ENCODE measurements at places on chromosomes 5 and 9.

DNA sequence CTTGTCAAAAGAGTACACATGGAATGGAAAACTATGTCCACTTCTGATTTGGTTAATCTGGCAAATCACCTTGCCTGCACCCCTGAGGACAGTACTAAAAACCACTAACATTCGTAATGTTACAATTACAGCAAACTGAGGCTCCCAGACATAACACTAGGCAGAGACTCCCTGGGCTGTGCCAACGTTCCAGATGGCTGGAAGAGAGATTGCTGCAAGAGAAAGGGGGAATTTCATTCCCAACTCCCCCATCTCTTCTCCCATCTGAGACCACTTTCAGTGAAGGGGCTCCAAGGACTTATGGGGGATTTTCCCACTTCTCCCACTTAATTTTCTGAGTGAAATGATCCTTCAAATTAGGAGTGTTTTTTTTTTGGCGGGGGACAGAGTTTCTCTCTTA lies 11.3 kb downstream of the OR1J1 start:
- no peak for DNase-seq

GRCh38 chr9:78781681-78782080 lies 484.8 kb downstream of the PSAT1 start:
- DNase-seq: peak; percentile 26

DNA sequence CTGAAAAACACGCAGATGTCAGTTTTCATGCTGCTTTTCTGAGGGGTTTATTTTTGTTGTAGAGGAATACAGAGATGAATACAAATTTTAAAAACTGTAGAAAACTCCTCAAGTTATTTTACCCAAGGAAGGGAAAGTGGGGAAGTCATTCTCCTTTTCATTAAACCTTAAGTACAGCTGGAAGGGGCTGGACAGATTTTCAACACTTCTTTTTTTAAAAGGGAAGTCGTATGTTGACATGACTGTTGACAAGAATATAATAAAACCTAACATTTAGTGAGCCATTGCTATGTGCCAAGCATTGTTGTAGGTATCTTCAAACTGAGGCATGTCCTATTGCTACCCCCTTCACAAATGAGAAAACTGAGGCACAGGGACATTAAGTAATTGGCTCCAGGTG lies 235.7 kb upstream of the ELL2 start:
- no peak for DNase-seq

GRCh38 chr5:147510885-147511284 lies 1.0 kb upstream of the DPYSL3 start:
- no peak for DNase-seq

DNA sequence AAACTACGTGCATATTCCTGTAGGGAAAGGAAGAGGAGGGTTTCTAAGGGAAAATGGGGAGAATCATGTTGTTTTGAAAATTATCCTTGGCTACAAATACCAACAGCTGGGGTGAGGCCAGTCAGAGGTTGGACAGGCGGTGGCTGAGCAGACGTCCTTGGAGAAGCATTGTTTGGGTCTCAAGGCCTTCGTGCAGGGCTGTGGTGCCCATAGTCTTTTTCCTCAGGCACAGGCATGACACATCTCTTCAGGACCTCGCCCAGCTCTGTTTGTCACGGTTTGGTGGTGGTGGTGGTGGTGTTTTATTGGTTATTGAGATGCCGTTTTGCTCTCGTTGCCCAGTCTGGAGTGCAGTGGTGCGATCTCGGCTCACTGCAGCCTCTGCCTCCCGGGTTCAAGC lies 27.8 kb upstream of the EGFL7 start:
- DNase-seq: no peak

DNA sequence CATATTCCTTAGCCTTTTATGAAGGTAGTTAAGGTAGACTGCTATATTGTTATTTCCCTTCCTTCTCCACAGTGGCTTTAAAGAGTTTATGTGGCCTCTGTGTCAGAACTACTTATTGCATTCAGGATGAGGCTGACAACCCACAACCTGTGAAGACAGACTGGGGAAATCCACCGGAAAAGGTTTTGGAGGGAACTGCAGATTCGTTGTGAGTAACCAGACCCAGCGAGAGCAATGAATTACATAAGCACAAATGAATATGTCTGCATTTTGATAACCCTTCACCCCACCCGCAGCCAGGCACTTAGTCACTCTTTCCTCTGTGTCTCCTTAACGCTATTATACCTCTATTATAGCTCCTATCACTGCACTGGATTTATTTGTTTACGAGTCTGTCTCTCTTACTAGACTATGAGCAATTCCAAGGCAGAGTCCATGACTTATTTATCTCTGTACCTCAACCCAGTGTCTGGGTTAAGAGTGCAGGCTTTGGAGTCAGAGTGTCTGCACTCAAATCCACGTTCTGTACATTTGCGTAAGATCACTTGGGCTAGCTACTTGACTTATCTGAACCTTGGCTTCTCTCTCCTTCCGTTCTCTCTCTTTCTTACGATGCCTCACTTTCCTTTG lies 19.2 kb downstream of the KCTD16 start:
- DNase-seq: peak; percentile 81

- DNase-seq: peak; percentile 35
Measured at GRCh38 chr5:131505237-131505908, 129.7 kb downstream of the RAPGEF6 start.

DNA sequence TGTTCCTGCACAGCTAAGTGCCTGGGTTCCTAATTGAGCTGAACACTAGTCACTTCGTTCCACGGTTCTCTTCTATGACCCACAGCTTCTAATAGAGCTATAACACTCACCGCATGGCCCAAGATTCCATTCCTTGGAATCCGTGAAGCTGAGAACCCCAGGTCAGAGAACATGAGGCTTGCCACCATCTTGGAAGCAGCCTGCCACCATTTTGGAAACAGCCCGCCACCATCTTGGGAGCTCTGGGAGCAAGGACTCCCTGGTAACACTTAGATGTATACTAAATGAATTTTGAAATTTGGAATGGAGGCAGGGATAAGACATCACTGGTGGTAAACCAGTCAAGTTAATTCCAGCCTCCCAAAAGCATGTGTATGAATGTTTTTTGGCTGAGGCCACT lies 60.4 kb downstream of the KIAA0825 start:
- DNase-seq: no peak

GRCh38 chr9:136111190-136111589 lies 7.5 kb downstream of the TMEM250 start:
- DNase-seq: no peak

DNA sequence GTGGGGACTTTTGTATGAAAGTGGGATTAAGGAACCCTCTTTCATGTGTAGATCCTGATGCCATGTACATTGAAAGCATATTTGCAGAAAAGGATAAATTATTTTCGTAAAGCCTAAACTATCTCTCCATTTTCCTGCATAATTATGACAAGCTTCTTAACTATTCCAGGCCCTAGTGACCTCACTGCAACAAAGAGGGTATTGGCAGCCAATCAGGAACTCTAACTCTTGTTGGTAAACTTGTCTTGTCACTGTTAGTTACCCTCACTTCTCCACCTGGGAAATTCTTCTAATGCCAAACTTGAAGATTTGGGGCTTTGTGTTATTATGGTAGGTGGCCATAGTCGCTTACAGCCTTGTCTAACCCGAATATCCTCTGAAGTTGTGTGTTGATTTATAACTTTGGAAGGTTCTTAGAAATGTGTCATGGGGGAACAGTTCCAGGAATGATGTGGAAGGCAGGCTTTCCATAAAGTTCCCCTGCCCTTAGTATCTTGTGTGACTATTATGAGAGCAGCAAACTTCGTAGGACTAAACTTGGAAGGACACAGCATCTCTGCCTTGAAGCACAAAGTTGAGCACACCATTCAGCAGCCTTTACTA lies 52.5 kb downstream of the IQGAP2 start:
- no peak for DNase-seq

- no peak for DNase-seq
Measured at GRCh38 chr5:141477815-141478214, 2.0 kb downstream of the PCDHGC3 start.

GRCh38 chr5:130290219-130290618 lies 386.0 kb downstream of the CHSY3 start:
- no peak for DNase-seq

DNA sequence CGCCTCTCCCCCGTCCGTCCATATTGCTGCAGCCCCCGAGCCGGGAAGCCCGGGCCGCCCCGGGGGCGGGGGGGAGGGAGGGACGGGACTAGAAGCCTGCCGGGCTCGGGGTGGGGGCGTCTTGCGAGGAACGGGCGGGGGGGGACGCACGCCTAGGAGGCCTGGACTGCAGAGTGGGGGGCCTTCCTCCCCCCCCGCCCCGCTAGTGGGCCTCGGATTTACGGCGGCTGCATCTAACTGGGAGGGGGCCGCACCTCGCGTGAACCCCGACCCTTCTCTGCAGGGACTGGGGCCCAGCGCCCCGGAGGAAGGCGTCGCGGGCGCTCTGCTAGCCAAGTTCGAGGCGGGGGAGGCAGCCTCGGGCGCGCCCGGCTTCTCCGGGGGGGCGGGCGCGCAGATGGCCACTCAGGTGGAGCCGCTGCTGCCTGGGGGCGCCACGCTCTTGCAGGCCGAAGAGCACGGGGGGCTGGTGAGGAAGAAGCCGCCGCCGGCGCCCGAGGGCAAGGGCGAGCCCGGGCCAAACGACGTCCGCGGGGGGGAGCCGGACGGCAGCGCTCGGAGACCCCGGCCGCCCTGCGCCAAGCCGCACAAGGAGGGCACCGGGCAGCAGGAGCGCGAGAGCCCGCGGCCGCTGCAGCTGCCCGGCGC lies at the start of gene LARP1:
LARP1 (plus strand) TSS at position 17 of the 648 bp plus-strand sequence; CDS start at position 398, 381 bp downstream.
- peak; percentile 40 for DNase-seq

- DNase-seq: no peak
Measured at GRCh38 chr5:92769978-92770377, 811.0 kb downstream of the NR2F1-AS1 start.

DNA sequence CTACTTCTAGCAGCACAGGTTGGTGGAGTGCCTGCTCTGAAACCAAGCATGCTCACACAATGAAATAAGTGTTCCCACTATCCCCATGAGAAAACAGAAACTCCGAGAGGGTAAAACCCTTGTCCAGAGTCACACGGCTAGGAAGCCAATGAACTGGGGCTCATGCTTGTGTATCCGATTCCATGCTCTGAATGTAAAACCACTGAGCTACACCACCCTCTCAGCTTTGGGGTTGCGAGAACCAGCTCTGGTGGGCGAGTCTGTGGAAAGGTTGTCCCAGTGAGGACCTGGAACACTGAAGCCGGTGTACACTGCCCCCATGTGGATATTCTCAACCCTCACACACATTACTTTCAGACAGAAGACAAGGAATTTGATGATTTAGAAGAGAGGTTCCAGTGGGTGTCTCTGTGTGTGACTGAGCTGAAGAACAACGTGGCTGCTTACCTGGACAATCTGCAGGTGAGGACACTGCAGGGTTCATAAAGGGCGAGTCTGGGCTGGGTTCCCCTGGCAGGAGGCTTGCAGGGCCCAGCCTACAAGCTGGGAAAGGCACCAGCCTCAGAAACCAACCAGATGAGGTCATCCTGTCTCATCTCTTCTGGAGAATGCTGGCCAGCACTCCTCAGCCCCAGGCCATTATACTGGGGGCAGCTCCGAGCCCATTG lies 37.4 kb downstream of the ARHGEF37 start:
- DNase-seq: peak; percentile 51

GRCh38 chr5:14574891-14575508 lies 6.6 kb upstream of the OTULINL start:
- no peak for DNase-seq

DNA sequence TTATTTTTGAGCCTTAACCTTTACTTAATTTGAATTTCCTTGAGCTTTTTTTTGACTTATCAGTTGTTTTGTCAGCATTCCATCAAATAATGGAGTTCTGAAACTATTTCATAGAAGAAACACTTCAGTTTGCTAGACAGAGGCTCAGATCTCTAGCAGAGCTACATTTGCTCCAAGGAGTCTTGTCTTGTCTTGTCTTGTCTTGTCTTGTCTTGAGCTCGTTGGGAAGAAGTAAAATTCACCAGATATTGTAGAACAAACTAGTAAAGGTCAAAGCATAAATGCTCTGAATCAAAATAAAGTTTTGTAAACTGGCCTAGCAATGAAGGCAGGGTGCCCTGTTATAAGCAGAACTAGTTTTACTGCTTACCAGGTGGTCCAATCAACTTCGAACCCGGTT lies 33.5 kb downstream of the RAB24 start:
- DNase-seq: no peak

DNA sequence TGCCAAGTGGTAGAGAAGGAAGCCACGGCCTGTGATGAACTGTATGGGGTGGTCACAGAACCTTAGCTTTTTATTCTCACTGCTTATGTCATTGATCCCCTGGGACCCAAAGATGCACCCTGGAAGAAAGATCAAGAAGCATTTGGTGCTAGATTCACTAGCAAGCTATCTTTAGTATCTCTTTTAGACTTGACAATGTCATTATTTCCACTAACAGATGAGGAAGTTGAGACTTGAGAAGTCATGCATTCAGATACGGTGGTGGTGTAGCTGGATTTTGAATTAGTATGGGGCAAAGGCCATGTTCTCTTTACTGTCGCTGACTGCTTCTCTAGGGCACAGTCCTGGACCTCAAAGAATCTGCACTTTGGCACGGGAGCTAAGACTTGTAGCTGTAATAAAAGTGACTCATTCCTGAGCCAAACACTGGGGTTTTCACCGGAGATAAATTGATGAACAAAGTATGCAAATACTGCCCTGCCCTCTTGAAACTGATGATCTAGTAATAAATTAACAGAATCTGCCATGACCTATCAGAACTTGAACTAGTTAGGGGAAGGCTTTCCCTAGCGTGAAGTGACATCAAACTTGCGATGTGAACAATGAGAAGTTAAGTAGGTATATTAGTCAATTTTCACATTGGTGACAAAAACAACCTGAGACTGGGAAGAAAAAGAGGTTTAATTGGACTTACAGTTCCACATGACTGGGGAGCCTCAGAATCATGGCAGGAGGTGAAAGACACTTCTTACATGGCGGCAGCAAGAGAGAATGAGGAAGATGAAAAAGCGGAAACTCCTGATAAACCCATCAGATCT lies 5.4 kb downstream of the GDA start:
- DNase-seq: no peak

DNA sequence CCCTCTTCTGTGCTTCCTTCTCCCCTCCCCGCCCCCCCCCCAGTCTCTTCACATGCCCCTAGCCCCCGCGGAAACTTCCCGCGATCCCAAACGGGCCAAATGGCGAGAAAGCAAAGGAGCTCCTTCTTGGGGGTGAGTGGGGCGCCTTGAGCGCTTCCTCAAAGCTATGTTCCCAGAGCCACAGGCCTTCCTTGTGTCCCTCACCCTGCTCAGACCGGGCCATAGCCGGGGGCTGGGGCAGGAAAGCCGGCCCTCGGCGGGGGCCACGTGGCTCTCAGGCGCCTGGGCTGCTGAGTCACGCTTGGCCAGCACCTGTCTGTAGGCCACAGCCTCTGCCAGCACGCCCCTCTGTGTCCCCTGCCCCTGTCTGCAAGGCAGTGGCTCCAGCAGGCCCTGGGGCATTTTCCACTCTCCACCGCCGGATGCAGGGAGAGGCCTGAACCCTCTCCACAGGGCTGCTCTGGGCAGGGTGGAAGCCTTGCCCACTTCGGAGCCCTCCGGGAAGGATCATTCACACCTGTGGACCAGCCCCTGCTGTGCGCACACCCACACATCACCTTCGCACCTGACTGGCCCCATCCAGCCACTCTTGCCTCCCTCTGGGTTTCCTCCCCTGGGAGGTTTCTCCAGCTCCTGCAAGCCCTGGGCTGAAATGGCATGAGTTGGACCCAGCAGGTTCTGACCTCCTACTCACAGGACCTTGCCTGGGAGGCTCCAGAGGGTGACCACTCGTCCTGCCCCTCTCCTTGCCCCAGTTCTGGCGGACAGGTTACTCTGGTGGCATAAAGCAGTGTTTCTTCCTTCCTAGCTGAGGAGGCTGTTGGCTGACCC lies 1.2 kb upstream of the SQSTM1 start:
- DNase-seq: peak; percentile 68

Measured in HCEC 1CT (cell line).